ENCODE measurements at places on chromosomes 2 and 18.

DNA sequence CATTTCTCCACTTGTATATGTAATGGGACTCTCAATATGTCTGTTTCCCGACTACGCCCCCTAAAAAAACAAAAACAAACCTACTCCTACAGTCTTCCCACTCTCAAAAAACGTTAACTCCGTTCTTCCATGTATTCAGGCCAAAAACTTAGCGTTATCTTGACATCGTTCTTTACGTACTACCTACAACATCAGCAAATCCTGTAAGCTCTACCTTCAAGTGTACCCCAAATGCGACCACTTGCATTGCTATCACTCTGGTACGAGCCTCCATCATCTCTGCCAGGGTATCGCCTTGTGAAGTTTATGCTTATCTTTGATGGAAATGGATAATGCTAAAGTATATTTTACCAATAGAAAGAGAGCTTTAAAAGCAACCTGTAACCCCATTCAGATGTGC is 479 bp downstream of the GPATCH11 start:
- peak; percentile 4 for DNase-seq

DNA sequence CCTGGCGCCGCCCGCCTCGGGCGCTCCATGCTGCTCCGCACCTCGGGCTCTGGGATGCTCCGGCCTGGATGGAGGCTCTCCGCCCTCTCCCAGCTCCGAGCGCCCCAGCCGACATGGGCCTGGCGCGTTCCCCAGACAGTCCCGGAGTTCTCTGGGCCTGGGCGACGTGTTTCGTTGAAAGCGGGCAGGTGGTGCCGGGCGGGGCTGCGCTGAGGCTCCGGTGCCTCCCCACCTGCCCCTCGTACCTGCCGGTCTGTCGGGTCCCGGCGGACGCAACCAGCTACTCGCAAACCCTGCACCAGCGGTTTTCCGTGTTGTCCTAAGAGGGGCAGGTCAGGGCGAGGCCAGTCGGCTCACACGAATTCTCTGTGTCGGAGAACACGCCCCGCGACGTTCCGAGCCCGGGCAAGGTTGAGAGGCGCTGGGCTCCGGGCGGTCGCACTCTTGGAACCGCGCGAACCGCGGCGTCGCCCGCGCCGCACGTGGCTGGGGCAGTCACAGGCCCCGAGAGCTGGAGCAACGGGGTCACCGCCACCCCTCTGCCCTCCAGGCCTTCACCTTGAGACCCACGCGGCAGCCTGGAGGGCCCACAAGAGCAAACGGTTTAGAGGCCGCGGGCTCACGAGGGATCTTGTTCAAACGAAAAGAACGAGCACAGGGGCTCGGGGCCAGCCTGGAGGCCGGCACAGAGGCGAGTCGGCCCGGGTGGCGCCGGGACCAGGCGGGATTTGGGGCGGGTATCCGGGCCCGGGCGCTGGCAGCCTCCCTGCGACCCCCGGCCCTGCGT is 4.2 kb upstream of the SIX2 start:
- no peak for DNase-seq

- DNase-seq = no peak
Measured at GRCh38 chr2:17600556-17601204, 60.2 kb downstream of the VSNL1 start.

DNA sequence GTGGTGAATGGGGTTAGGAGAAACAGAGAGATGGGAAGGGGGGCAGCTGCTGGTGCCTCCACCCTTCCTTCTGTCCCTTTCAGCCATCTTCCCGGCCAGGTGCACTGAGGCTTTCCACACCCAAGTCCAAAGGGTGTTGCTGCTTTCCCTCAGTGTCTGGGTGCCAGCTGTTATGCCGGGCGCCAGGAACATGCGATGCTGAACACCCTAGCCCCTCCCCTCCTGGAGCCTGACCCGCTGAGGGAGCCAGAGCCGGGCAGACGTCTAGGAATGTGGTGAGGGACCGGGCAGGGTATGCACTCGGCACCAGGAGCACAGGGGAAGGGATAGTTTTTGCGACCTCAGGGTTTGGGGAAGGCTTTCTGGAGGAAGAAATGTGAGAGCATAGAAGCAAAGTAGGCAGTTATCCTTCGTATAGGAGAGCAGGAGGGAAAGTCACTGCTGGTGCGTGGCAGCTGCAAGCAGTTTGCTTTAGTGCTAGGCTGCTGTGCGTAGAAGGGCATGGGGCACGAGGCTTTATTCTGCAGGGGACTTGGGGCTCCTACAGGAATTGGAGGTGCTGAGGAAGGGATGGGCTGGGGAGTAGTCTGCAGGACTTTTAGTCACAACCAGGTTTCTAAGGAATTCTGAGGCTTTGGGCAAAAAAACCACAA is 147.7 kb downstream of the TSN start:
- no peak for DNase-seq

- no peak for DNase-seq
Measured at GRCh38 chr18:52995875-52996274, 655.9 kb downstream of the DCC start.

GRCh38 chr2:59167514-59167913 is 926.4 kb upstream of the FANCL start:
- no peak for DNase-seq

DNA sequence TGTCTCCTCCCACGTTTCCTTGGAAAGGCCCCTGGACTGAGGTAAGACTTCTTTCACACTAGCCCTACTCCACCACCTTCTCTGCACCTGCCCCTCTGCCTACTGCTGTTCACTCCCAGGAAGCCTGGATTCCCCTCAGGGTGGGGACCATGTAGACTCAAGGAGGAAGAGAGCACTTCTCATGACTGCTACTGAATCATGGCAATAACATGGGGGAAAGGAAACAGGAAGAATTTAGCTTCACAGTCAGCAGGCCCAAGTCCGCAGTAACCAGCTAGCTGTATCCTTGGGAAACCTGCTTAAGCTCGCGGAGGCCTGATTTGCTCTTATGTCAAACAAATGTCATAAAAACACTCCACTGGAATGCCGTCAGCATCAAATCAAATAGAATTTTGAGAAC is 126.2 kb upstream of the CAPN13 start:
- DNase-seq = no peak

DNA sequence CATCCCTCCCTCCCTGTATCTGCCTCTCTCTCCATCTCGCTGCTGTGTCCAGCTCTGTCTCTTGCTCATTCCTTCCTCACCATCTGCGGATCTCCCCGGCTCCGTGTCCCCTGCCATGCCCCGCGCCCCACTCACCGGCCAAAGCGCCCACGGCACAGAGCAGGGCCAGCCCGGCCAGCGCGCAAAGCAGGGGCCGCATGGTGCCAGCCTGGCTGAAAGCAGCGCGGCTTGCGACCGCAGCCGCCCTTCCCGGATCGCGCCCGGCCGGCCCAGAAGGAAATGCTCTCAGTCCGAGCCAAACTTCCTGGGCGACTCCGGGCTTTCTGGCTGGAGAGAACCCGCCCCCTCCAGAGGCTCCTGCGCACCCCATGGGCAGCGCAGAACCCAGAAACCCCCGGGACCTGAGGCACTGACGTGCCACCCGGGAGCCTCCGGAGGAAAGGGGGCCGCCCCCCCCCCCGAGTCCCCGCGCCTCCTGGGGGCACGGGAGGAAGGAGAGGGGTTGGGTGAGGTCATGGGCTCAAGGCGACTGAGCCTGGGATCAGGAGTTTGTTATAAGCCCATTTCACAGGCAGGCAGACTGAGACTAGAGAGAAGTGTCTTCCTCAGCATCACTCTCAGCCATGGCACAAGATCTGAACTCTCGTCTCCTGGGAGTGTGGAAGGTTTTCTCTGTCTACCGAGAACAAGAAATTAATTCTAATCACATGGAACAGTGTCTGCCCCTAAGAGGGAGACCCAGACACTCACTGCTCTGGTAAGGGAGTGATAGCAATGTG is 45.2 kb upstream of the RAB6C start:
- no peak for DNase-seq

GRCh38 chr2:192886636-192887035 is 691.9 kb upstream of the TMEFF2 start:
- peak; percentile 16 for DNase-seq

DNA sequence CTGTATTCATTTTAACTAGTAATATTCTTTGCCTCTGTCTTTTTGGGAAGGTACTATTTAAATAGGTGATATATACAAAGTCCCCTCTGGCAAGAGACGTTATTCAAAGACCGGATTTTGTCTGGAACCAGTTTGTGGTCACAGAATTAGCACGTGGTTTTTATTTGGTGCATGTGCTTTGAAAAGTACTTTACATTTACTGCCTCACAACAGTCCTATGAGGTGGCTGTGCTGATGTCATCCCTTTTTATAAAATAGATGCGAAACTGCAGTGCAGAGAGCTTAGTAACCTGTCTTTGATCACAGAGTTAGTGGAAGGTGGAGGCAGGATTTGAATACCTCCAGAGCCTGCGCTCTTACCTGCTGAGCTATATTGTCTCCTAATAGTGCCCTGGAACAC is 4.0 kb downstream of the LPIN1 start:
- no peak for DNase-seq

DNA sequence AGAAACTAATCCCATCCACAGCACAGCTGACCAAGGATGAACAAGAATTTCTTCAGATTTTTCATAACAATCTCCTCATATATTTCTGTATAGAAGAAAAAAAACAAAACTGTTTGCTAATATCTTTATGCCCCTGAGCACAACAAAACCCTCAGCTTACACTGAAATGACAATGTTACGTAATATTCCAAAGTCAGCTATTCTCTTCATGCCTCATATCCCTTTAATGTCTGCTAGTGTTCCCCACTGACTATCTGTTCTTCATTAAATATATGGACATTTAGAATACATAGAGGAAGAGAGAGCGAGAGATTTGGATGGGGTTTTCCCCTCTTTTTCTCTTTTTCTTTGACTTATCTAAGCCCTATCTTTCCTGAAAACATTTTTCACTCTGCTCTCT is 87.9 kb upstream of the GULP1 start:
- no peak for DNase-seq

GRCh38 chr2:187617120-187617519 is 62.9 kb upstream of the TFPI start:
- no peak for DNase-seq

GRCh38 chr2:174571669-174572323 is 25.8 kb downstream of the WIPF1 start:
- no peak for DNase-seq

- peak; percentile 86 for DNase-seq
Measured at GRCh38 chr2:28296243-28296642, 96.4 kb upstream of the FOSL2 start.

GRCh38 chr2:127829845-127830246 is 18.9 kb upstream of the WDR33 start:
- DNase-seq = no peak

GRCh38 chr2:143190431-143190830 is 61.2 kb downstream of the ARHGAP15 start:
- DNase-seq = no peak

- no peak for DNase-seq
Measured at GRCh38 chr2:181124497-181124896, 144.1 kb downstream of the UBE2E3 start.

DNA sequence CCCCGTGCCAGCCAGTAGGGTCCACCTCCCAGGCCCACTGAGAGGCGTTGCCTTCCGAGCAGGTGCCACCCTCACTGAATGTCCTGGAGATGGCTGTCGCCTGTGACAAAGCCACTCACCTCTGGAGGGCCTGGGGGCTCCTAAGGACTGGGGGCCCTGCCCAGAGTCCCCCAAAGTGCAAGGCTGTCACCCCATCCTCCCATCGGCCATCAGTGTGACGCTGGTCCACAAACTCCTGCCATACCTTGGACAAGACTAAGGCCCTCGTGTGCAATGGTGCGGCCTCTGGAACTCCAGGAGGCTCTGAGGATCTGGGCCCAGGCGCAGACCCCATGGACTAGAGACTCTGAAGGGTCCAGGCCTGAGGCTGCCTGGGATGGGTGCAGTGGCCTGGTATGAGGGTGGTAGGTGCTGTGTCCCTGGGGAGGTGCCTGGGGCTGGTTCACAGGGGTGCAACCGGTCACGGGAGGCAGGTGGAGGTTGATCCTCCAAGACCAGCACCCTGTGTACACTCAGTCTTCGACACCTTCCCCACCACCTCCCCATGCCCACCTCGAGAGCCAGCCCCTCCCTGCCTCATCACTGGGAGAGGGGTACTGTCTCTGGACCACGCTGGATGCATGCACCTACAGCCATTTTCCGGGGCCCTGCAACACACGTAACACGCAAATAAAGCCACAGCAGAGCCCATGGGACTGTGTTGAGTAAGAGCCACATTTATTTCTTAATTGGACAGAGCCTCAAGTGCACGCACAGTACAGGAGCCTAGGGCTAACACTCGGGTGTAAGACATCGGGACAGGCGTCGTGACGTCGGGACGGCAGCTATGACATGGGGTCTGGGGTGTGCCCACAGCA is 21.6 kb downstream of the AQP12A start:
- no peak for DNase-seq

DNA sequence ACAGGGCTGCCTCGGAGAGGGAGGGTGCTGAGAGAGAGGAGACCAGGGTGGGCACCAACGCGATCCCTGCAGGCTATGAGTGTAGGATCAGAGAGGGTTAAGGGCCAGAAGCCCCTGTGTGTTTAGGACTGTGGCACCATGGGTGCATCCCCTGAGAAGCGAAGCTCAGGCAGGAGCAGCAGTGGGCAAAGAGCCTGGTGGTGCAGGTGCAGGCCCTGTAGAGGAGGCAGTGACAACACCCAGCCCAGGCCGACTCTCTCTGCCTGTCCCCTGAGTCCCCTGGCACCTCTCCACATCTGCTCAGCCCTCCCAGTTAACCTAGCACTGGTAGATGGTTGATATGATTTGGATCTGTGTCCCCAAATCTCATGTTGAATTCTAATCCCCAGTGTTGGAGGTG is 139.8 kb downstream of the RNF152 start:
- DNase-seq = no peak

DNA sequence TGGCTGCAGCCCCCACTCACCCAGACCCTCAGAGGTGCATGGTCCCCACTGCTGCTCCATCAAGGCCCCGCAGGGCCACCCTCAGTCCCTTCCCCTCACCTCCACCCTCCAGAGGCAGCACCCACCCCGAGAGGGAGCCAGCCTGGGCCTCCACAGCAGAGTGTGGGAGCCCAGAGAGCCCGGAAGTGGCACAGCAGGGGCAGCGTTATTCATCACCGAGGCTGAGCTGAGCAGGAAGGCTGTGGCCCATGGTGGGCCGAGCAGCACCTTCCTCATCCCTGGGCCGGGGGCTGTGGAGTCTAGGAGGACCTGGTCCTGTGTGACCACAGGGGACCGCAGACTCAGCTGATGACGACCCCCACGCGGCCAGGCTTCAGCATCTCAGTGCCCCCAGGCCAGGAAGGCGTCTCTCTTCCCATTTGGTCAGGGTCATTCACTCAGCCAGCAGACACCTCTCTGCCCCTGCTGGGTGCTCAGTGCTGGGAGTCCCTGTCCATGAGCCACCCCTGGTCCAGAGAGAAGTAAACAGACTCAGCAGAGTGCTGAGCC is 258.1 kb downstream of the ATAD2B start:
- no peak for DNase-seq

DNA sequence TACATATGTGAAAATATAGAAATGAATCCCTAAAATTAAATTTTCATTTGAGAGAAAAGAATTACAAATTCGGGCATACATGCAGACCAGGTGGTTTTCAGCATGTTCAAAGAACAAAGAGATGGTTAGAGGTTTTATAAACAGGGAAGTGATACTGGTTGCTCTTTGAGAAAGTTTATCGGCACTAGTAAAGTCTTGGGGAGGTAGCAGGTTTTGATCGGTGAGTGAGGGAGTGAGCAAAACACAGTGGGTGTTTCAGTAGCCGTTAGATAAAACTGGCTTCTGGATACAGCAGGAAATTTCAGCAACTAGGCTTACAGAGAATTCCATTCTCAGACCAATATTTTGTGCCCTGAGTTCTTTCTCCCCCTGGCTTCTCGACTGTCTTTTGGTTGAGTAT is 51.1 kb downstream of the DSC3 start:
- no peak for DNase-seq

Measured in PC-3 (cell line).